ENCODE measurements at places on chromosomes 3 and 15.

GRCh38 chr3:44326019-44326418 is 12.5 kb upstream of the TCAIM start:
- DNase-seq, result no peak

DNA sequence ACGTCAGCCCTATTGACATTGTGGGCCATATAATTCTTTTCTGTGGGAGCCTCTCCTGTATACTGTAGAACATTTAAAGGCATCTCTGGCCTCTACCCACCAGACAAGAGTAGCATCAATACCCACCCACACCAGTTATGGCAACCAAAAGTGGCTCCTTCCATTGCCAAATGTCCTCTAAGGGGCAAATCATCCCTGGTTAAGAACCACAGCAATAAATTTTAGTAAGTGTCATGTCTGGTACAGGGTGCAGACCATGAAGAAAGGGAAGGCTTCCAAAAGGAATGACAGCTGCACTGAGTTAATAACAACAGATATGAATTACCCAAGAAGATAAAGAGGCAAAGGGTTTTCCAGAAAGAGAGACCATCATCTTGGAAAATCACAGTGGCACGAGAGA is 6.9 kb upstream of the CLDN18 start:
- no peak for DNase-seq

GRCh38 chr3:53748512-53749271 is 97.5 kb downstream of the CHDH start:
- DNase-seq, result no peak

- DNase-seq, result no peak
These were observed 232.0 kb downstream of the ZBBX start for GRCh38 chr3:167148136-167148535.

GRCh38 chr3:100984308-100984707 is 8.9 kb downstream of the ABI3BP start:
- no peak for DNase-seq

Data from cerebellar nuclear complex (tissue), 1 donor.